Endodermal cell (in vitro differentiated cells): ENCODE measurements at places on chromosomes 7 and 10. TPM values are rescaled to one million over a fixed set of nuclear protein-coding genes. Genes with fewer than 3 reads are reported as not detected.
A peak's percentile ranks its signal among the peaks of the same experiment; 100 is the strongest.

DNA sequence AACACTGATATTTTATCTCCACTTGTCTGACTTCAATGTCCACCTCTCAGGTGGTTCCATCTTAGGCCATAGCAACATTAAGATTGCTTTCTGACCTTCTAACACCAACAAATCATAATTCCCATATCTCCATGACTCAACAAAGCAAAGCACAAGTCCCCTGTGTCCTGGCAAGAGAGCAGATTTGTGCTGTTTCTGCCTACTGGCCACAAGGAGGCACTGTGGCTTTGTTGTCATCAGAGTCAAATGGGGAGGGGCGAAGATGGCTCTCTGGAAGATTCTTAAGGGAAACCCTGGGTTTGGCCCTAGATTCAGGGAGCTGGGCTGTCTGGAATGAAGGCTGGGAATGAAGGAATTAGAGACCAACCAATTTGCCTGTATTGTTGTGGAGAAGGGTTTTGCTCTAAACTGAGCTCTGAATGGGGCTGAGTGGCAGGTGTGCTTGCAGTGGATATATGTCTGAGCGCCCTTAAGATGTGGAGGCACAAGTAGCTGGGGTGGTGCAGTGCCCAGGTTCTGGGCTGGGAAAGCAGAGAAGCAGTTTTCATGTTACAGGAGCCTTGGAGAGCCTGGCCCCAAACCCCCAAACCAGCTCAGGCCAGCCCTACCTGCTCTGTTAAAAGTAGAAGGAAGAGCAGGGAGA lies 154.8 kb upstream of the PRSS58 start:
- H3K4me3 ChIP-seq = no peak overlapping the region
- no peak overlapping the region for H3K27ac ChIP-seq
- peak; percentile 81 for DNase-seq
- H3K27me3 ChIP-seq = no peaks in the 10 kb centered on the region

DNA sequence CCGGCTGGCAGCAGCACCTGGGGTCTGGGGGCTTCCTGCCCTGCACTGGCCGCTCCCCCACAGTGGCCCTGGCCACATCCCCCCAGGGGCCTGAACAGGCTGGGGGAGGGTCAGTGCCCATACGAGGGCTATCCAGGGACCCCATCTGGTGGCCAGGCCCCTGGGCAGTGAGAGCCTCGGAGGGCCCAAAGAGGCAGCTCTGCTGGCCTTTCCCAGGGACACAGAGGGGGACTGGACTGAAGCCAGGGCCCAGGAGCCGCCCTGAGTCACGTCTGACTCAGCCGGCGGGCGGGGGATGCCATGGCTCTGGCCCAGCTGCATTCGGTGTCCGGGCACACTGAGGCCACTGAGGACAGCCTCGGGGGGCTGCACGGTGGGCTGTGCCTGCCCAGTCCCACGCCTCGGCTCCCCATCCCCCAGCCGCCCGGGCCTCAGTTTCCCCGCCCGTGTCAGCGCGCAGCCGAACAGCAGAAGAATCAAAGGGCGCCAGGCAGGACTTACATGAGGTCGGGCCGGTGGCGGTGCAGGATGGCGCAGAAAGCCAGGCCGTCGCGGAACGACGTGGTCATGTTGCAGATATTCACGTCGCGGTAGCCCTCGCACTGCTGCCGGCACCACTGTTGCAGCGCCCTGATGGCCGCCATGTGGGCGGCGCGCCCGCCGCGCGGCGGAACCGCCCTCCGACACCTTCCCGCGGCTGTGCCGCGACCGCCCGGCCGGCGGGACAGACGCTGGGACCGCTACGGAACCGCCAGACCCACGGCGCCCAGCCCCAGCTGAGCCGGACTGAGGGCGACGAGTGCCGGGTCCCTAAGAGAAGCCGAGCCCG lies at the start of gene MICALL2:
Gene MICALL2, minus strand, starts transcription at position 788 of the 829 bp plus-strand sequence. Its CDS starts 144 bp downstream, at position 644.
- DNase-seq = peak; percentile 75
- no peaks in the 10 kb centered on the region for H3K4me1 ChIP-seq
- H3K4me3 ChIP-seq = peak within 1 kb of the TSS; percentile 81

DNA sequence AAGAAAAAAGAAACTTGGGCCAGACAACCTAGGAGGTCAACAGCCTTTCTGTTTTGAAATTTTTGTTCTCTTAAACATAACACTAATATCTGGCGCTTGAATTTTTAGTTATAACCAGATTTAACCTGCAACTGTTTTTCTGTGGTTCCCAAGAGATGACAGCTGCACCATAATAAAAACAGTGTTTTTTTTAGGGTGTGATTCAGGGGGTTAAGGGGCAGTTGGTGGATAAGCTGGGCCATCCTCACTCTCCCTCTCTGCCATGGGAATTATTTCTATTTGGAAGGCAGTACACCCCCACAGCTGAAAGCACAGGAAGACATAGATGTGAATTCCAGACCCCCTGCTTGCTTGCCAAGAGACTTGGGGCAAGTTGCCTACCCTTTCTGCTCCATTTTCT lies 20.1 kb upstream of the TM9SF3 start:
- DNase-seq = no peak
- H3K36me3 ChIP-seq = no peaks in the 10 kb centered on the region
- H3K4me3 ChIP-seq = no peak overlapping the region
- no peak overlapping the region for H3K27ac ChIP-seq
- H3K4me1 ChIP-seq = no peaks in the 10 kb centered on the region

DNA sequence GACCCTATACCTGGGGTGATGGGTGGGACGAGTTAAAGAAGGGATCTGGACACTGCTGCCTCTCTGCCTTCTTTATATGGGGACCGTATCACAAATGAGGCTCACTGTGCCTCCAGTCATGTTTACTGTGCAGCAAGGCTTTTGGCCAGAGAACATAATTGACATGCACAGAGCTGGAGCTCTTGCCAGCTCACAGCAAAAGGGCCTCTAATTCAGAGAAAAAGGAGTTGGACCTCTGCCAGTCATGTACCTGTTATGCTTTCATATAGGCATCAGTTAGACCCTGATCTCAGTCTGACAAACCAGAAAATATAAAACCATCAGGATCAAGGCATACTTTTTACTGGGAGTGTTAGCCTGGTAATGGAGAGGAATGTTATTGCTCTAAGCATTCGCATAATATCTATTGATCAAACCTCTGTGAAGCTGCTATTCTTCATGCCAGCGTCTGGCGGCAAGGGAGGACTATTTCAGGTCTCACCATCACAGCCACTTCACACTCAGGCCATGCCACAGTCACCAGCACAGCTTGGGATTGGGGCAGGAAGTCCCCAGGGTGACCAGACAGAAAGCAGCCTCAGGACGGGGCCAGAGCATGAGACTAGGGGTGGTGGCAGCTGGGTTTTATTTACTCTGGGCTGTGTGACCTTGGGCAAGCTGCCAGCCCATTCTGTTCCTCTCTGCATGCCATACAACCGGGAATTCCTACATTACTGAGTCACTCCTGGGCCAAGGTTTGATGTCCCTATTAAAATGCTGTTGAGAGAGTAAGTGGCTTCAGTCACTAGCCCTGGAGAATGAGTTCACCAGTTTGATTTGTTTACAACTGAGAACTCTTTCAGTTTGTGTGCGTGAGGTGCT lies 90.1 kb downstream of the NPSR1 start:
- H3K27ac ChIP-seq = no peak overlapping the region
- peaks cover 19% of the 10 kb centered on the region for H3K4me1 ChIP-seq
- H3K4me3 ChIP-seq = no peak overlapping the region

GRCh38 chr7:127525866-127526480 lies 59.4 kb downstream of the GCC1 start:
- H3K4me1 ChIP-seq = no peaks in the 10 kb centered on the region
- no peak overlapping the region for H3K4me3 ChIP-seq
- H3K27ac ChIP-seq = no peak overlapping the region
- DNase-seq = no peak
- H3K27me3 ChIP-seq = no peaks in the 10 kb centered on the region

Gene TMUB1
- 48.1 and 48.4 TPM in 2 replicates for total RNA-seq

Gene SP8
- 4.0 and 5.2 TPM in 2 replicates for total RNA-seq

Gene LRRC17
- 0.53 to 0.65 TPM in 2 of 3 replicates, not detected in the other for total RNA-seq

Gene TMEM184A
- total RNA-seq = 4.5 and 5.1 TPM in 2 replicates

GRCh38 chr10:53109320-53109719 lies 336.7 kb upstream of the MBL2 start:
- H3K4me3 ChIP-seq = no peak overlapping the region
- no peaks in the 10 kb centered on the region for H3K27me3 ChIP-seq
- H3K4me1 ChIP-seq = no peaks in the 10 kb centered on the region
- DNase-seq = no peak
- no peak overlapping the region for H3K27ac ChIP-seq

Gene FEZF1
- total RNA-seq = 0.22 and 0.41 TPM in 2 replicates

DNA sequence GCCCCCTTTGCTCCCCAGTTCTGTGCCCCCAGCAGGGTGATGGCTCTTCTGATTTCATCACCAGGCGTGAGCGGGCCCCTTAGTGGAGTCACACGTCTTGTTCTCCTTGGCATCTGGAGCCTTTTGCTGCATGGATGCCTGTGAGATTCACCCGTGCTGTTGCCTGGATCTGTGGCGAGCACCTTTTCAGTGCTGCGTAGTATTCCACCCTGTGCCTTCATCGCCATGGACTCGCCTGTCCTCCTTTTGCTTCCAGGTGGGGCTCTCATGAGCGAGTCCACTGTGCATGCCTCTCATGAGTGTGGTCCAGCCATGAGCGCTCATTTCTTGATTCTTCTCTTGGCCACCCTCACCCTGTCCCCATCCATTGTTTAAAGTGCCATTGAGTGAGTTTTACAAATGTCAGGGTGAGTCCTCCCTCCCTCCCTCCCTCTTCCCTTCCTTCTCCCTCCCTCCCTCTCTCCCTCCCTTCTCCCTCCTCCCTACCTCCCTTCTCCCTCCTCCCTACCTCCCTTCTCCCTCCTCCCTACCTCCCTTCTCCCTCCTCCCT lies 44.0 kb downstream of the UNCX start:
- H3K4me1 ChIP-seq = no peaks in the 10 kb centered on the region
- H3K27me3 ChIP-seq = no peaks in the 10 kb centered on the region
- H3K27ac ChIP-seq = no peak overlapping the region
- H3K36me3 ChIP-seq = no peaks in the 10 kb centered on the region
- no peak overlapping the region for H3K4me3 ChIP-seq

GRCh38 chr10:3658766-3659165 lies 126.2 kb downstream of the KLF6 start:
- H3K27ac ChIP-seq = no peak overlapping the region
- H3K4me3 ChIP-seq = peak overlapping the region; percentile 37

DNA sequence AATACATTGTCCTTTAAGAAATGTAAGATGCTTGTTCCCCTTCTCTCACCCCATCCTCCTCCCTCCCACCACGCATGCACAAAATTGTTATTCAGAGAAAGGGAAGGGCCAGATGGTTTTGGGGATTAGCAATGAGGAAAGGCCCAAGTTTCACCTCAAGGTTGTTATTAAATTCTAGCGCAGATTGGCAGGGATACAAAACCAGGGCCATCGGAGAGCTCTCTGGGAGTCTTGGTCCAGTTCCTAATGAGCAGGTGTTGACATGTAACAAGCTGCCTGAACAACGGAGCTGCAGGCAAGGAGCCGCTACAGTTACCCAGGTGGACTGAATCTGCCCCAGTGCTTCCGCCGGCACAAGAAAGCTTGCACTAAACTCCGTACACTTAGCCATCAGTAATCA lies 9.7 kb upstream of the ANK3 start:
- H3K4me1 ChIP-seq = peaks cover 4% of the 10 kb centered on the region
- H3K4me3 ChIP-seq = no peak overlapping the region

DNA sequence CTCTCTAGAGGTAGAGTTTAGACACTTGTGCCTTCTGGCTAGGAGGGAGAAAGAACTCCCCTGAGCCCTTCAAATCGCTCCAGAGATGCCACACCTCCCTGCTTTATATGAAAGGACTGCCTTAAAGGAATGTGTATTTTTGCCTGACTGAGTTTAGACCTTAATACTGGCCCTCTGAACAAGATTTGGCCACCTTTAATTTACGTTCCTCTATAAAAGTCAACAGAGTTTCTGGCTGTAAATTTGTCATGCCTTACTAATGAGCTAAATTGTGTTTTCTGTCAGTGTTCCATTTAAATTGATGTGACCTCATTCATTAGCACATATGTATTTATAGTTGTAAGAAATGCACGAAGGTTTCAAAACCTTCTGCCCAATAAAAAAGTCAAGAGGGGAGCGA lies 48.0 kb downstream of the SEMA3C start:
- DNase-seq = no peak
- H3K4me3 ChIP-seq = no peak overlapping the region
- H3K4me1 ChIP-seq = peaks cover 4% of the 10 kb centered on the region
- H3K36me3 ChIP-seq = no peaks in the 10 kb centered on the region
- no peak overlapping the region for H3K27ac ChIP-seq

GRCh38 chr10:85187047-85187446 lies 858.7 kb downstream of the CCSER2 start:
- no peak overlapping the region for H3K4me3 ChIP-seq
- no peaks in the 10 kb centered on the region for H3K27me3 ChIP-seq
- no peaks in the 10 kb centered on the region for H3K36me3 ChIP-seq
- no peak for DNase-seq

- H3K27me3 ChIP-seq = peaks cover 7% of the 10 kb centered on the region
- H3K4me1 ChIP-seq = no peaks in the 10 kb centered on the region
- H3K36me3 ChIP-seq = no peaks in the 10 kb centered on the region
- no peak overlapping the region for H3K4me3 ChIP-seq
These were observed 58.5 kb downstream of the LGI1 start for GRCh38 chr10:93816123-93816747.

DNA sequence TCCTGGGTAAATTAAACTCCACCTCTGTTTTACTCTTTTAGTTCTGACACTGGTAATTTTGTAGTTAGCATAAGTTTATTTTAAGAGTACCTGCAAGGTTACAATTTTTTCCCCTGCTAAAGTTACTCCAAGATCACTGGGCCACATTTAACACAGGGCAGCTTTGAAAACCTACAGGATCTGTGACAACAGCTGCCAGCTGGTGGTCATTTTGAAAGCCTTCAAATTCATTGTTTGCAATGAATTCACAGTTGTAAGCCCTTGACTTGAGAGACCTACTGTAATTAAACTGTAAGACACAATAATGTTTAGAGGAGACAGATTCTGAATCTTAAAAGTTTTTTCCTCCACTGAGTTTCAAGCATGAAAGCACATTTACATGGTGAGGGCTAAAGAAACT lies 129.6 kb downstream of the CNOT4 start:
- no peaks in the 10 kb centered on the region for H3K36me3 ChIP-seq
- H3K4me3 ChIP-seq = peak overlapping the region; percentile 37
- no peak for DNase-seq
- no peaks in the 10 kb centered on the region for H3K27me3 ChIP-seq
- no peak overlapping the region for H3K27ac ChIP-seq

DNA sequence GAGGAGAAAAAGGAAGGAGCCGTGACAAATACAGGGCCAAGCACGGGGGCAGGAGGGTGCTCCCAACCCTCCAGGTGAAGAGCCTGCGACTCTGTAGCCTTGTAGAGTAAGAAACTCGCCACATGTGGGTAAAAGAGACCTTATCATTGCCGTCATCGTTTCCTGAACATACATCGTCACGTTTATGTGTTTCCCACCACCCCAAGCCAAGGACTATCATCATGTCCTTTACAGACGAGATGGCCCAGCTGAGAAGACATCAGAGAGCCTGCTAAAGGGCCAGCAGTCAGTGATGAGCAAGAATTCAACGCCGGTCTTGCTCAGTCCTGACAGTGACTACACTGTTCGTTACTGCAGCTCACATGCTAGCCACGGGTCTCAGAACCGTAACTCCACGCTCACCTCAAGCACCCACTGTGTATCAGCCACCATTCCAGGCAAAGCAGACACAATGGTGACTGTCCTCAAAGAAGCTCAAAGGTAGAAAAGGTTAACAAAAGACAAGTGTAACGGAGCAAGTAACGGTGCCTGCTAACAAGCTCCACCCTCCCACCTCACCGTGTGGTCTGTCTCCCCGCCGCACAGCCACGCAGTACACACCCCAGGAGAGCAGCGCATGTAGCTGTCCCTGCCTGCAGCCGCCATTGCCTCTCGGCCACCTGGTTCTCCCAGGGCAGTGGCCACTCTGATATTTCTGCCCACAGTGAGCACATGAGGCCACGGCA lies 147.8 kb downstream of the MAD1L1 start:
- no peak overlapping the region for H3K4me3 ChIP-seq
- H3K27ac ChIP-seq = no peak overlapping the region
- H3K36me3 ChIP-seq = no peaks in the 10 kb centered on the region
- no peak for DNase-seq
